ENCODE measurements at places on chromosomes 2 and 18.

GRCh38 chr2:191866675-191867506, 20.0 kb upstream of the CAVIN2 start:
- DNase-seq, result peak; percentile 70

- DNase-seq, result no peak
Observed at GRCh38 chr2:227906991-227907390, 35.6 kb downstream of the DAW1 start.

GRCh38 chr2:177537636-177538035, 145.1 kb downstream of the AGPS start:
- no peak for DNase-seq

GRCh38 chr18:31563778-31564177, 27.9 kb upstream of the TTR start:
- DNase-seq, result no peak

GRCh38 chr2:17331636-17332035, 186.6 kb downstream of the RAD51AP2 start:
- DNase-seq, result no peak

DNA sequence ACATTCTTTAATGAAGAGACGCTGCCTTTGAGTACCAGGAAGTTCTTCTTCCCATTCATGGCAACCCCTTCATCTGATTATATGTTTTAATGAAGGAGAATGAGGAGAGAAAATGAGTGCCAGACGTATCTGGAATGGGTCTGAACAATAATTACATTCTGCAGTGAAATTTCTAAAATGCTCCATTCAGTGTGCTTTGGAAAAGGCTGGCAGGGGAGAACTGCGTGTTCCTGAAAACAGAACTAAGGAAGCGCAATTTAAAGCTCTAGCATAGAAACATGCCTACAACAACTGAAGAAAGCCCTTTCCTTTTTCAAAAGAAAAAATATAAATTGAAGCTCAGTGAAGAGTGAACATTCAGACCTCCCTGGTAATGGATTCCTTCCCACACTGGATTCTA, 58.8 kb downstream of the BOD1L2 start:
- DNase-seq, result no peak

- DNase-seq, result peak; percentile 49
Observed at GRCh38 chr2:167100506-167100905, 212.2 kb downstream of the XIRP2 start.

DNA sequence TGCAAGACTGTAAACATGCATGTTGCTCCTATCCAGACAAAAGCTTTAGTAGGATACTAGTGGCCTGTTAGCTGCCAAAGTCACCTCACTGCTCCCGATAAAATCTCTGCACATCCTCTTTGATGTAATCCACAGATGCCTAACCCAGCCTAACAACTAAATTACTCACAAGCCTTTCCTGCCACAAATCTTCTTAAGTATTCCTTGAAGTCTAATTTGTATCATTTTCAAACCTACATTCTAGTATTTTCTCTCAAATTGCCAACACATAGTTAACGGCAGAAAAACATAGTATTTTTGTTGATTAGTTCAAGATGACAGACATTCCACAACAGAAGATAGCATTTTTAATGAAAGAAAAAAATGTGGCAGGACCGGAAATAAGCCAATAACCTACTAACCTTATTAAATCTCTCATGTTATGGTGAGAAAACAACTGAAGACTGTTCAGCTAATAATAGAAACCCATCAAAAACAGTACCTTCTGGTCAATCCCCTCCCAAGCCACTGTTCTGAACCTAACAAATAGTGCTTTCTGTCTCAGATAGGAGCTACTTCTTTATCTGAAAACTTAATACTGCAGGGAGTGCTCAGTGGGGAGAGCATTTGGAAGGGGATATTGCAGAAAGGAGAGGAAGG, at the start of gene MPP4:
Gene MPP4, minus strand, starts transcription at position 57 of the 639 bp plus-strand sequence. CDS start 4,690 bp downstream, outside the sequence.
- no peak for DNase-seq

DNA sequence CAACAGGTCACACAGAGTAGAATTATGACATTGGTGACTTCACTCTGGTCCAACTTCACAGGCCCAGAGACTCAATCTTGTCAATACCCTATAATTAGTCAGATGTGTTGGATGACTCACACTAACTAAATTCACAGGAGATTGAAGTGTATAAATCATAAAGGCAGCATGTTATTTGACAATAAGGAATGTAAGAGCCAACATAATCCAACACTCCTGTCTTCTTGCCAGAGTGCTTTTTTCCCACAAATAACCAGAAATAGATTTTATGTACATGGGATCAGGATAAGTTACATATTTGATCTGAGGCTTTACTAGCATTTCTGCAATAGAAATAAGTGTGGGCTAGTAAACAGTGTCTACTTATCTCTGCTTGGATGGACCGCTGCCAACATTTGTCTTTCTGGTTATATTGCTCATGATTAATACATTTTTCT, 42.2 kb upstream of the ZSWIM2 start:
- no peak for DNase-seq

DNA sequence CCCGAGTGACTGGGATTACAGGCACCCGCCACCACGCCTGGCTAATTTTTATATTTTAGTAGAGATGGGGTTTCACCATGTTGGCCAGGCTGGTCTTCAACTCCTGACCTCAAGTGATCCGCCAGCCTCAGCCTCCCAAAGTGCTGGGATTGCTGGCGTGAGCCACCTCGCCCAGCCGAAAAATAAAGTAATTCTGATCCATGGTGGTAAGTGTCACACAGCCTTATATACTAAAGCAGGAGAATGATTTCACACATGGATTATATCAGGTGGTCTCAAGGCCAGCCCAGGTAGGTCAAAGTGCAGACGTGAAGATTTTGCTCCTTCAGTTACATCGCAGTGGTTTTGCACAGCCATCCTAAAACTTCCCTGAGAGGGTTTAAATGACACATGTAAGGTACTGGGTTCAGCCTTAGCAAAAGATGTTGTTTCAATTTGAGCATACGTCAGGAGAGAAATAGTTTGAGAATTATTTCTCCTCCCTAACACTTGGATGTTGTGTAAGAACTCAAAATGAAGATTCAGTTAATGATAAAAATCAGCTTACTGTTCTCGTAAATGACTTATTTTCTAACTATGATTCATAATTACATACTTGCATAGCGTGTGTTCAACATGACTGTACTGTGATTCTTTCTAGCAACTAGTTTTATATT, 93.0 kb upstream of the SLC39A10 start:
- no peak for DNase-seq

- no peak for DNase-seq
Observed at GRCh38 chr2:207532676-207533075, 2.9 kb downstream of the CREB1 start.

DNA sequence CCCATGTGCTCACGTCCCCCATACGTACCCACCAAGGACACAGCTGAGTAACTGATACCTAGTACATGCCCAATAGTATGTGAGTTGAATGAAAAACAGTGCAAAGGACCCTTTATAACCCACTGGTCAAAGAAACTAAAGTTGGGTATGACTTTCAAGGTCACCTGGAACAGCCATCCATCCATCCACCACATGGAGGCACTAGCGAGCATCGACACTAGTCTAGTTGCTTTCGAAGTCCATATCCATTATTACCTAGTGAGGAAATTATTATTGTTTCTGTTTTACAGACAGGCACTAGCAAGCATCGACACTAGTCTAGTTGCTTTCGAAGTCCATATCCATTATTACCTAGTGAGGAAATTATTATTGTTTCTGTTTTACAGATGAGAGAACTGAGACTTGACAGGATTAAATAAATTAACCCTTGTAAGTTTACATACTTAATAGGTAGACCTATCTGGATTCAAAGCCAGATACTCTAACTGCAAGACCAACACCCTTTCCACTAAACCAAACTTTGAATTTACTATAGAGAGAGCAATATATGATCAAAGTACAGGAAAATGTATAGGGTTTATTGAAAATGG, 233.7 kb downstream of the METTL4 start:
- DNase-seq, result no peak

- DNase-seq, result peak; percentile 47
Observed at GRCh38 chr2:199019898-199020507, 437.7 kb downstream of the SATB2 start.

GRCh38 chr2:148279216-148279615, 258.3 kb downstream of the MBD5 start:
- no peak for DNase-seq

- no peak for DNase-seq
Observed at GRCh38 chr2:42147641-42148274, 21.4 kb upstream of the EML4 start.

DNA sequence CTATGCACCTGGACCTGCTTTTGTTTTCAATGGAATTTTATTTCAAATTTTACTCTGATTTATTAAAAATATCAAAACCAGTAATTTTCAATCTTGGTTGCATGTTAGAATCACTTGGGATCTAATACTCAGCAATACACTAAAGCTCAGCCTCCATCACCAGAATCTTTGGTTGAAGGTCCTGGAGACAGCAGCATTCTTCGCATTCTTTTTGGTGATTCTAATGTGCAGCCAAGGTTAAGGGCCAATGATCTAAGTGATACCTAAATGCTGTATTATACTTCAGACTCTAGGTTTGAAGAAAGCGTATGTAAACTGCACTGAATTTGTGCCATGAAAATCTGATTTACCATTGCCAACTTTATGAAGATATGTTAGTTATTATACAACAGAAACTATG, 493.1 kb downstream of the XIRP2 start:
- no peak for DNase-seq

- DNase-seq, result no peak
Observed at GRCh38 chr2:134347756-134348155, 93.9 kb downstream of the MGAT5 start.

DNA sequence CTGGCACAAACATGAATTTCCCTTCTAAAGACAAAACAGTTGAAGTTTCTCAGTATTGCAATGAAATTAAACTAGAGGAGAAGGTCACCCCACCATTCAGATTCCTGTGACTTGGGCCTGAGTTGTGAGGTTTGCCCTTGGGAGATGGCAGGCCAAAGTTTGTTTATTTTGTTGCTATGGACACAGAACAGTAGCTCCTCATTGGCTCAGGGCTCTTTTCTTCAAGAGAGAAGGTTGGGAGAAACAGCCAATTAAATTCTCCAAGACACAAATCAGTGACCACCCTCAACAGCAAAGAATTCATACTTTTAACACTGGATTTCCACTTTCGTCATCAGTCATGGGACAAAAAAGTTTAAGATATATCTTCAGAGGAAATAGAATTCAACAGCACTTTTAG, at the start of gene FLACC1:
Gene FLACC1, minus strand, starts transcription at position 125 of the 400 bp plus-strand sequence. CDS start 5,941 bp downstream, outside the sequence.
- peak; percentile 76 for DNase-seq

DNA sequence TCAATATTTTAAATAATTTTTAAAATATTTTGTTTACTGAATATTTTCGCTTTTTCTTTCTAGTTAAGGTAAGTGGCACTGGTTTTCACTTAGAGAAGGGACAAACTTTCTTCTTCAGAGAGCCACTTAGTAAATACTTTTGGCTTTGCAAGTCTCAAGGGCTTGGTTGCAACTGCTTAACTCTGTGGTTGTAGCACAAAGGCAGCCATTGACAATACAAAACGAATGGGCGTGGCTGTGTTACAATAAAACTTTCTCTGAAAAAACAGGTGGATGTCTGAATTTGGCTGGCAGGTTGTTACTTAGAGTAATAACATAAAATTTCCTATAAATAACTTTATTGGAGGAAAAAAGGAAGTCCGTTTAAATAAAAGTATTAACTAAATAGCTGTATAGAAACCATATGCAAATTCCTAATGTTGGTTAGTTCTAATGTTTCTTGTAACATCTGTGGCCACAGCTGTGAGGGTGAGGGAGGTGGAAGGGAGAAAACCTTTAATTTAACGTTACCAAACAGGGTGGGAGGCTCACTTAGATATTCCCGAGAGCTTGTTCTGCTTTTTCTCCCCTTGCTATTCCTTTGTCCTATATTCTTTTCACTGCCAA, 62.4 kb upstream of the TNP1 start:
- DNase-seq, result no peak

GRCh38 chr2:127516041-127516762, 10.1 kb downstream of the IWS1 start:
- DNase-seq, result no peak

- DNase-seq, result no peak
Observed at GRCh38 chr18:74994502-74995418, 214.2 kb downstream of the PTGR3 start.

- DNase-seq, result no peak
Observed at GRCh38 chr2:220948579-220948978, 623.5 kb downstream of the EPHA4 start.

GRCh38 chr2:27916293-27916995, 25.9 kb downstream of the BABAM2 start:
- no peak for DNase-seq

DNA sequence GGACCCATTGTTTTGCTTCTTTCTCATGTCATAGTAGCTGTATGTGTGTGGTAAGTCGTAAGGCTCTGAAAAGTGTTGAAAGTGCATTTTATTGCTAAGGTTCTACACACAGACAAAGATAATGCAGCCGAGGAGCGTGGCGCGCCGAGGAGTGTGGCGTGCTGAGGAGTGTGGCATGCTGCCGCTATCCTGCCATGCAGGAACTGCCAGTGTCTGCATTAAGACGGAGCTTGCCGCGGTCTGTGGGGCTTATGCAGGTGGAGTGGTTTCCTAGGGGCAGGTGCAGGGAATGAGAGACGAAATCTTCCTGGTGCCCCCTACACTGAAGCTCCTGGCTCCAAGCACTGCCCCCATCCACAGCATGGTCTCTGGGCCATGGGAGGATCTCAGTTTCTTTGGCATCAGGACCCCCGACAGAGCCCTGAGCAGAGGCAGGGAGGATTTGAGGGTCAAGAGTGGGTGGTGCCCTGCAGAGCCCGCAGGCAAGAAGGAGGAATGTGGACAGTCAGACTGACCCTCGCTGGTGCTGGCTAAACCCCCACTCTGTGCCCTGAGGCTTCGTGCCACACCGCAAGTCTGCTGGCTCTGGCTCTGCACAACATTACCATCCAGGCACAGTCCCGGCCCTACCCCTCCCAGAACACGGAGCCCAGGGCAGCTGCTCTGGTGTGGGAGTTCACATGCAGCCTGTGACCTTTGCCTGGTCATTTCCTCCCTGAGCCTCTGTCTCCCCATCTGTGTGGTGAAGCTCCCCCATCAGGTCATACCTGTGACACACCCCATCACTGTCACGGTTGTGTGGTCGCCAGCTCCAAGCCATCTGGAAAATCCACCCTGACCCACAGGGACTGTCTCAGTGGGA, 3.2 kb downstream of the SNED1 start:
- DNase-seq, result no peak

DNA sequence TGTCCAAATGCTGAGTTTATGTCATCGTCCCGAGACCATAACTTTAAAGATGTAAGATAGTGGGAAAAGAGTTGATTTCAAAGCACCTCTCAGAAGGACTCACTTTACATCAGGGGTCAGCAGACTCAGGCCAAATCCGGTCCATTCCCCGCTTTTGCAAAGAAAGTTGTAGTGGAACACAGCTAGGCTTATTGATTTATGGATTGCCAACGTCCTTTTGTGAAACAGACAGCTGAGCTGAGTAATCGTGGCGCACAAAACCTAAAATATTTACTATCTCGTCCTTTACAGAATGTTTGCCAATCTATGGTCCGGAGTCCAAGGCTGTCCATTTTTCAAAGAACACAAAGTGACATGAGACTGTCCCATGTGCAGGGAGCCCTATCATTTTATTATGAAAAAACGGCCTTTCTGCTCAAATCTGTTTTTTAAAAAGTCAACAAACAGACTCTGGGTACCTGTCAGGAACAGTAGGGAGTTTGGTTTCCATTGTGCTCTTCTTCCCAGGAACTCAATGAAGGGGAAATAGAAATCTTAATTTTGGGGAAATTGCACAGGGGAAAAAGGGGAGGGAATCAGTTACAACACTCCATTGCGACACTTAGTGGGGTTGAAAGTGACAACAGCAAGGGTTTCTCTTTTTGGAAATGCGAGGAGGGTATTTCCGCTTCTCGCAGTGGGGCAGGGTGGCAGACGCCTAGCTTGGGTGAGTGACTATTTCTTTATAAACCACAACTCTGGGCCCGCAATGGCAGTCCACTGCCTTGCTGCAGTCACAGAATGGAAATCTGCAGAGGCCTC, at the start of gene IL1RN:
Gene IL1RN, plus strand, starts transcription at position 754 of the 801 bp plus-strand sequence. Its CDS starts 27 bp downstream, at position 781.
- no peak for DNase-seq

- no peak for DNase-seq
Observed at GRCh38 chr2:25635797-25636196, 37.6 kb downstream of the DTNB start.
